NCI-H1092 (cell line): ENCODE measurements at places on chromosomes 11 and 22.

GRCh38 chr22:17149076-17149815, 9.8 kb downstream of the HDHD5 start:
- DNase-seq = no peak

- no peak for DNase-seq
Measured at GRCh38 chr11:128026596-128026995, 560.8 kb downstream of the ETS1 start.

GRCh38 chr22:42964994-42965699, 49.8 kb downstream of the PACSIN2 start:
- no peak for DNase-seq

GRCh38 chr22:41917375-41917902, 2.6 kb upstream of the SHISA8 start:
- peak; percentile 81 for DNase-seq

DNA sequence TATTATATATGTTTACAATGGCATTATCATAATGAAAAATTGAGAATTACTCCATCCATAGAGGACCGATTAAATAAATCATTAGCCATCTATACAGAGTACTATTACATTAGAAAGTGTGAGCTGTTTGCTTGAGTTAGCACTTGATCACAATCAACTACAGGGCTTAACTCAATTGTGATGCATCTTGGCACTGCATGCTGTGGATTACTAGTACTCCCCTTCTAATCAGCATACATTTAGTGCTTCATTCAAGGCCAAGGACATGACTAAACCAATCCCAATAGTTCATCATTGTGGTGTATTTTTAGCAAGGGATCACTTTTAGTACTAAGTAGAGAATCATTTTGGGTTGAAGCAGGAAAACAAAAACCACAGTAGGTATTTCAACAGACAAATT, 23.5 kb upstream of the ARHGAP42 start:
- no peak for DNase-seq

GRCh38 chr11:131924457-131925201, 554.2 kb downstream of the NTM start:
- DNase-seq = no peak

DNA sequence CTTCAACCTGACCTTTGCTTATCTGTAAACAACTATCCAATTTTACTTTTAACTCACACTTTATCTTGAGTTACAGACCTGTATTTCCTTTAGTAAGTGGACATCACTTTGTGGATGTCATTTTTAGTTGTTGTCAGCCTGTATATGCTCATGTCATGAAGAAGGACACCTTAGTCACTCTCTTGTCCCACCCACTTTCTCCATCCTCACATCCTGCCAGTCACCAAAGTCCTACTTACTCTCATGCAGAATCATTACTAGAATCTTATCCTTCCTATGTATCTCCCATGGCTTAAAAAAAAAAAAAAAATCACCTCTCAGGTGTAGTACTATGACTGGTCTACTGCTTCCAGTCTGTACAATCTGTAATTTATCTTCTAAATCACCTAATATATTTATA, 43.3 kb downstream of the SESN3 start:
- no peak for DNase-seq

DNA sequence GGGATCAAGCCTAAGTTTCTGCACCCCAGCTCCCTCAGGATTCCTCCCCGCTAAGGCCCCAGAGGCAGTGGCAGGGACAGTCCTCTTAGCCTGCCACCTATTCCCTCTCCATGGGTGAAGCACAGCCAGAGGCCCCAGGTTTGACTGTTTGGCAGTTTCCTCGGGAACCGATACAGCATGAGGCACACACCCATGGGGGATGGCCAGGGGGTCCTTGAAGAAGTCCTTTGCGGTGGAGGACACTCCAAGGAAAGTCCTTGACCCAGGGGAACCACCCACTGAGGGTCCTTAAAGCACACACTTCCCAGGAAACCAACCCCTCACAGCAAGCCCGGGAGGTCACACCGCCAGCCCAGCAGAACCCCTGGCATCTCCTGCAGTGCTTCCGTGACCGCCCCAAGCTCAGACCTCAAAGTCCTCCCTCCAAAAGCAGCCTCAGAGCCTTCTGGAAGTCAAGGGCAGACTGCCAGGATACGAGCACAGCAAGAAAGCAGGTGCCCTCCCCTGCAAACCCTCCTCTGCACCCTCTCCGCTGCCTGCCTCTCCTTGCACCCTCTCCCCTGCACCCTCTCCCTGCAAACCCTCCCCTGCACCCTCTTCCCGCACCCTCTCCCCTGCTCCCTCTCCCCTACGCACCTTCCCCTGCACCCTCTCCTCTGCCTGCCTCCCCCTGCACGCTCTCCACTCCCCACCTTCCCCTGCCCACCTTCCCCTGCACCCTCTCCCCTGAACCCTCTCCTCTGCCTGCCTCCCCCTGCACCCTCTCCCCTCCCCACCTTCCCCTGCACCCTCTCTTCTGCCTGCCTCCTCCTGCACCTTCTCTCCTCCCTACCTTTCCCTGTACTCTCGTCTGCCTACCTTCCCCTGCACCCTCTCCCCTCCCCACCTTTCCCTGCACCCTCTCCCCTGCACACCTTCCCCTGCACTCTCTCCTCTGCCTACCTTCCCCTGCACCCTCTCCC, 1.4 kb downstream of the SIGIRR start:
- no peak for DNase-seq

- no peak for DNase-seq
Measured at GRCh38 chr11:126489836-126490660, 134.6 kb downstream of the ST3GAL4 start.

GRCh38 chr11:115905341-115906000, 401.3 kb upstream of the CADM1 start:
- DNase-seq = no peak

- no peak for DNase-seq
Measured at GRCh38 chr11:68655406-68655805, 28.9 kb upstream of the GAL start.

GRCh38 chr11:132139181-132139580, 768.8 kb downstream of the NTM start:
- no peak for DNase-seq

- no peak for DNase-seq
Measured at GRCh38 chr11:123055191-123055901, 6.6 kb downstream of the HSPA8 start.

DNA sequence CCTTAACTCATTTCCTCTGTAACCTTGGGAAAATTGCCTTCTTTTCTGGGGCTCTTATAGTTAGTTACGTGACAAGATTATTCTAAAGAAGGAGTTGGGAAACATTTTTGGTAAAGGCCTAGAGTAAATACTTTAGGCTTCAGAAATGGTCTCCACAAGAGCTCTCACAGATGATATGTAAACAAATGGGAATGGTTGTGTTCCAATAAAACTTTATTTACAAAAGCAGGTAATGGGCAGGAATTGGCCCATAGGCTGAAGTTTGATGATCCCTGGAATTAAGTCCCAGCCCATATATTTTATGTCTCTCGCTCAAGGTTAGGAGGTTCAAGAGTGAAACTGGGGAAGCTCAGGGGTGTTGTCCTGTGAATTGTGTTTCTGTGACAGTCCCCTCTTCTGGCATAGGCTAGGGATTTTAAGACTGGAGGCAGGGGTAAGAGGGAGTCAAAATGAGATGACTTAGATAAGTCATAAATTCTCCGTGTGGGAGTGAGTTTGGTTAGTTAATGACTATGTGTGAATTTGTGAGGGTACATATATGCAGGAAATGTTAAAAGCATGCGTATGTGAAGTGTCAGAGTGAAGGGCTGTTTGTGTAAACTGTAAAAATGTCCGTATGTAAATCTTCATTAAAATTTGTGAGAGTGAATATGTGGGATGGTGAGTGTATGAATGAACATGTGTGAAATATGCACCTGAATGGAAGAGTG, 7.4 kb upstream of the OR52B4 start:
- no peak for DNase-seq

DNA sequence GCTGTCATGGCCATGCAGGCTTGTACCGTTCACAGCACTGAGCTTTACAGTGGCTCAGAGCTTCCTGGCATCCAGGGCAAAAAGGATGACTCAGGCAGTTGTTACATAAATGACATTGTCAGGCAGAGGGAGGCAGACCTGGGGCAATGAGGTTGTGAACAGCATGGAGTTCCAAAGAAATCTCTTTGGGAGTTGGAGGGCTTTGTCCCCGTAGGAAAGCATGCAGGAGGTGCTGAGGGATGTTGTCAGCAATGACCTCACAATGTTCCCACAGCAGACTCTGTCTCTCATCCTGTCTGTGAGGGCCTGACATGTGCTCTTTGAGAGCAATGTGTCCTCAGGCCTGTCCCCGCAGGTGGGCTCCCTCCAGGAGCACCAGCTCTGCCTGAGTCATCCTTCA, 25.9 kb upstream of the PDE2A start:
- no peak for DNase-seq

DNA sequence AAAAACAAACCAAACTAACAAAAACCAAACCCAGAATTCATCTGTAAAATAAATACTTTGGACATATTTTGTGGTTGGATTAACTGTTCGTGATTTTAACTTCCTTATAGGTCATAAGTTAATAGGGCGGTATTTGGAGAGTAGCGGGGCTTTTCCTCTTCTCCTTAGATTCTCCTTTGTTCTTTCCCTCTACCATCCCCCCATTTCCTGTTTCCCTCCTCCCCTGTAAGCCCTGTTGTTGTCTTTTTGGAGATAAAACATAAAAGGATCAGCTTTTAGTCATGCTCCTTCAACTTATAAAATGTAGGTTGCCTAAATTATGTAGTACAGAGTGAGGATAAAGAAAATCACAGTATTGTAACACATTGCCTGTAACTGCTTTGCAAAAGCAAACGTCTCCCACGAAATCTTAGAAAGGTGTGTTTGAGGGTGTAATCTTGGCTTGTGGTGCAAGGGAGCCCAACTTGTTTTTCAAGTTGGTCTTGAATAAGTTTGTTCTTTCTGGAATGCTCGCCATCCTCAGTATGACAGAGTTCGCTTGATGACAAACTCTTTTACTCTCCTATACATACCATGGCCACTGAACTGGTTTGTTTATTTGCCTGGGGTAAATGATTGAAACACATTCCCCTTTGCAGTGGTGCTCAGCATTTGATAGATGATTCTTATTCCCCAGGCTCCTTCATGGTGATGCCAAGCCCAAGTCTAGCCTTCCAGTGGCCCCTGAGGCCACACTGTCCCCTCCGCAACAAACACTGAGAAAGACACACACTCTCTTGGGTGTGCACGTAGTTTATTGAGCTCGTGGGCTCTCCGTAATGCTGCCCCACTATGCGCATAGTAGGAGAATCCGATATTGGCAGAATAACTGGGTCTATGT, 49.4 kb downstream of the TEAD1 start:
- no peak for DNase-seq

GRCh38 chr11:120660024-120660565, 148.5 kb downstream of the GRIK4 start:
- DNase-seq = no peak

DNA sequence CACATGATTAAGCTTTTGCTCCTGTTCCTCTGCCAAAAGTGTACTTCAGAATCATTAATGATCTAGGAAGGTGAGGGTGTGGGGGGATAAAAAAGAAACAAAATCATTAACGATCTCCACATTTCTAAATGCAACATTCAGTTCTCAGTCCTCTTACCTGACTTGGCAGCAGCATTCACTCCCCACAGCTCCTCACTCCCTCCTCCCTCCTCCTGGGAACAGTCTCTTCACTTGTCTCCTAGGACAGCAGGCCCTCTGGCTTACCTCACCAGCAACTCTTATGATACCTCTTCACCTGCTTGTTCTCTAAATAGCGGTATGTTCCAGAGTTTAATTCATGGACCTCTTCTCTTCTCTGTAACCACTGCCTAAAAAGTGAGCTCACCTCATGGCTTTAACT, 56.5 kb upstream of the APOA1 start:
- DNase-seq = no peak

DNA sequence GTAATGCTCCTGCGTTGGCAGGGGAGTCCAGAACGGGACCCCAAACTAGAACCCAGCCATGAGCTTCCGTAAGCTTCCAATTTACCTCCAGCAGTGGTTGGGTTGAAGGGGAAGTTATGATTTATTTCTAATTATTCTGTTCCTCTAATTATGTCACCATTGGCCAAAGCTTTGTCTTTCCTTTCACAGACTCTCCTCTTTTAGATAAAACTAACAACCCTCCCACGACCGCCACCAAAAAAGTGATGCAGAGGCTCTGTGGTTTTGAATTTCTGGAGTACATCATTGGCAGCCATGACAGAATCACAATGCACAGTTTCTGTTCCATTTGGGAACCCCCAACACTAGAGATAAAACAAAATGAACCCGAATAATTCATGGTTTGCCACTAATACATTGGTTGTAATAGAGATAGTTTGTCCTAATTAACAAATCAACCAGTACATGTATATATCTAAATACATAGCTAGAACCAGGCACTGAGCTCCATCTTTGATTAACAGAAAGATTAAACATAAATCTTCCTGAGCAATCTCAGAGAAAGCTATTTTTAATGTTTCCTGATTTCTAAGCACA, 64.3 kb downstream of the ETS1 start:
- DNase-seq = no peak

DNA sequence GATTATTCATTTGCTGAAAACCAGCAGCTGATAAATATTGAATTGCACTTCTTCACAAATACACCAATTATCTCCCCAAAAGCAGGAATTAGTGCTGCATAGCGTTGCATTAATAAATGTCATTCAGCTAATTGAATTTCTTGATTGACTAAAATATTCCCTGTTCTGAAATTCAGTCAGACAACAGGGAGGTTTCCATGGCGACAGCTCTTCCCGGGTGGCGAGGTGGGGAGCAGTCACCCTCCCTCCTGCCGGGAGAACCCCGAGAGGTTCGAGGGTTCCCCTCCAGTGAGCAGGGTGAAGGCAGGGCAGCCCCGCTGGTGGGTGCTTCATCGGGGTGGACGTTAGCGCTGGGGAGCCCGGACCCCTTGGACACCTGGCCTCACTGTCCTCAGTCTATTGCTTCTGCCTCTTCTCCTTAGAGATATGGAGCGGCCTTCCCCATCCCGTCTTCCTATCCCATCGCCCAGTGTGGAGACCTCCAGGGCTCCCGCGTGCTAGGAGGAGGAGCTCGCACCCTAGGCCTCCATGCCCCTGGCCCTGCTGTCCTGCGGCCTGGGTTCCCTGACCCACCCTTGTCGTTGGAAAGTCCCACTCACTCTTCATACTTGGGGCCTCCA, 983.5 kb downstream of the BRD1 start:
- no peak for DNase-seq

DNA sequence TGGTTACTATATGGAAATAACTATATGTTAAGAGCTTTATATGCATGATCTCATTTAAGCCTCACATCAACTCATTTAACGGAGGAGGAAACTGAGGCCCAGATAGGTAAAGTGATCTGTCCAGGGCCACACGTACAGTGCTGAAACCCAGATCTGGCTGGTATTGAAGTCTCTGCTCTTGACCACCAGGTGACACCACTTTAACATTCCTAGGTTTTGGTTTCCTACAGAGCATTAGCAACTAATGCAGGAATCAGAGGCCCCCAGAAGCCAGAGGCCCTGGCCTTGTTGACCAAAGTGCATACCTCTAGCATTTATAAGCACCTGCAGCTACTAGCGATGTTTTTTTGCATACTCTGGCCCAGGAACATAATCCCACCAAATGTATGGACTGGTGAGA, 12.9 kb upstream of the LIMK2 start:
- DNase-seq = no peak

GRCh38 chr11:28838741-28839140, 730.6 kb downstream of the METTL15 start:
- DNase-seq = no peak

GRCh38 chr11:2813141-2813908, 72.2 kb downstream of the CDKN1C start:
- no peak for DNase-seq
